Cardiac fibroblast (primary cell): ENCODE measurements at places on chromosomes 7 and 10.

- peak; percentile 70 for DNase-seq
Measured at GRCh38 chr10:69728335-69728870, 73.3 kb upstream of the COL13A1 start.

- peak; percentile 85 for DNase-seq
Measured at GRCh38 chr10:58818900-58819299, 306.2 kb downstream of the BICC1 start.

GRCh38 chr10:68208424-68209042, 23.4 kb downstream of the ATOH7 start:
- DNase-seq, result peak; percentile 85

GRCh38 chr7:113875224-113875623, 43.6 kb downstream of the PPP1R3A start:
- no peak for DNase-seq

DNA sequence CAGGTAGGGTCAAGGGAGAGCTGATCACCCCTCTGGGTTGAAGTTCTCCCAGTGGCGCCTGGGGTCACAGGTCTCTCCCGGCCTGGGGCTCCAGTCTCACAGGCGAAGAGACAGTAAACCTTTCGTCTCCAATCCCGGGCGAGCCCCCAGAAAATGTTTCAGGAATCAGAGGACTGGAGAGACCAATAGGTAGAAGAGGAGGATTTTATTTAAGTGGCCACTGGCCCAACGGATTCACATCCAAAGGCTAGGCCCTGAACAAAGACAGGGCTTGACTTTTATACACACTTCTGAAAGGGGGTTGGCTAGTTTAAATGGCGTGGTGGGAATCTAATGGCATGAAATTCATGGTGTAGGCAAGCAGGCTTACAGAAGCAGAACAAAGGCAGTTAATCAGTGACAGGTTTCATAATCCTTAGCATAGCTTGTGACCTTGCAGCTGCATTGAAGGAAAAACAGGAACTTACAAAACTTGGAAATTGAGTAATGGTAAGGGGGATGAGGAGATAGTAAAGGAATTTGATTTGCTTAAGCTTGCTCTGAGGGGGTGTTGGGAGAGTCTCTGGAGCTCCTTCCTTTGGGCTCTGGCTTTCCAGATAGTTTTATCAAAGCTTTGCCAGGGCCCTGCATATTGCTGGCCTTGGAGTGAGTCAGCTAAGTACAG, 105.5 kb downstream of the TRIM24 start:
- peak; percentile 91 for DNase-seq

DNA sequence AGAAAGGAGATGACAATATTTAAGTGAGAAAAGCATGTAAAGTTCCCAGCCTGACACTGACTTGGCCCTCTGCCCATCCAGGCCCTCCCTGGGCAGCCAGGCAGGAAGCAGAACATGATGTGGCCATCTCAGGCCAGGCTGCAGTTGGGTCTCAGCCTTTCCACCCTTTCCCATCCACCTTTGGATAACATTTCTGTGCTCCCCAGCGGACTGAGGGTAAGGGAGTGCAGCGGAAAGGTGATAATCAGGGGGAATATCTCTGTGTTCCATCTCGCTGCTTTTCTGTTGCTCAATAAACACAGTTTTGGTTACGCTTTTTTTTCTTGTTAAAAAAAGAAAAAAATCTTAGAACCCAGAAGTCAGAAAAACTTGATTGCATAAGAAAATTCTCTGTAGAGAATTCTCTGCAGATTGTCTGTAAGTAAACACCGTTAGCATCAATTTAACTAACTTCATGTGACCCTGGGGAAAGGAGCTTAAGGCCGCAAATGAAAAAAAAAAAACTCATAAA, 37.2 kb upstream of the TARP start:
- DNase-seq, result peak; percentile 44

GRCh38 chr7:112286250-112287086, 80.0 kb downstream of the ZNF277 start:
- DNase-seq, result peak; percentile 14

- DNase-seq, result no peak
Measured at GRCh38 chr7:123601530-123601929, at the start of gene ASB15. Gene ASB15, plus strand, starts transcription at chr7:123601821. Its CDS starts 12,682 bp downstream, at chr7:123614503.

GRCh38 chr10:36188080-36188453, 546.0 kb upstream of the FZD8 start:
- peak; percentile 37 for DNase-seq

- DNase-seq, result no peak
Measured at GRCh38 chr10:102613286-102613685, 31.0 kb upstream of the TRIM8 start.

DNA sequence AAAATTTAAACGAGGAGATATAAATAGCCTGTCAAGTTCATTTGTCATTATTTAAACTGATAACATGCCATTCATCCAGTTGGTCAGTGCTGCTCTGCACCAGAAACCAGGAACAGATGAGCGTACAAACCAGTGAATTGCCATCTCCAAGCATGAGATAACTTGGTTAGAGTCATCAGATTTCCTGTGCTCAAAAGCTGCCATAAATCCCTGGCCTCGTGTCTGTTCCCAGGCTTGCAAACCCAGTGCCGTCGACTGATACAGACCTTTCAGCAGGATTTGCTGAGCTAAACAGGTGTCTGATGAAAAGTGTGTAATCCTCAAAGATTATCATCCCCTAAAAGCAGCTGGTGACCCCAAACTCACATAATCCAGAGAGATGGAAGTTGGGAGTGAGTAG, 96.0 kb upstream of the SAMD8 start:
- DNase-seq, result no peak

GRCh38 chr7:69272101-69272500, 326.2 kb upstream of the AUTS2 start:
- no peak for DNase-seq

DNA sequence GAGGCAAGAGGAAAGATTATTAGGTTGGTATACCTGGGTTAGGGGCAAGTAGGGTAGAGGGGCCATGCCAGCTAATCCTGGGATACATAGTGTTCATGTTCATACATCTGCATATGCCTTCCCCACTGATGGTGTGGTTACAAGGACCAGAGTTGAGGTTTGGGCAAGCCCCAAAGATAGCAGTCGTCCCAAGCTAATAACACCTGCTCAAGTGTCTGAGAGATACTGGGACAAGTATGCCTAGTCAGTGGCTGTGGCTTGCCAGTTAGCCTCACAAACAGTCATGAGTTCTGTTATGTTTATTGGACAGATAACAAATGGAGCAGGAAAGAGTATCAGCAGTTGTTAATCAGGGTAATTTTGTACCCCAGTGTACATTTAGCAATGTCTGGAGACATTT, 139.6 kb downstream of the ADAM22 start:
- no peak for DNase-seq

GRCh38 chr7:80002865-80003264, 131.8 kb upstream of the GNAI1 start:
- DNase-seq, result no peak

GRCh38 chr7:108097703-108098102, 32.5 kb downstream of the LAMB4 start:
- peak; percentile 60 for DNase-seq

- peak; percentile 60 for DNase-seq
Measured at GRCh38 chr7:158820656-158821055, 8.7 kb downstream of the ESYT2 start.

DNA sequence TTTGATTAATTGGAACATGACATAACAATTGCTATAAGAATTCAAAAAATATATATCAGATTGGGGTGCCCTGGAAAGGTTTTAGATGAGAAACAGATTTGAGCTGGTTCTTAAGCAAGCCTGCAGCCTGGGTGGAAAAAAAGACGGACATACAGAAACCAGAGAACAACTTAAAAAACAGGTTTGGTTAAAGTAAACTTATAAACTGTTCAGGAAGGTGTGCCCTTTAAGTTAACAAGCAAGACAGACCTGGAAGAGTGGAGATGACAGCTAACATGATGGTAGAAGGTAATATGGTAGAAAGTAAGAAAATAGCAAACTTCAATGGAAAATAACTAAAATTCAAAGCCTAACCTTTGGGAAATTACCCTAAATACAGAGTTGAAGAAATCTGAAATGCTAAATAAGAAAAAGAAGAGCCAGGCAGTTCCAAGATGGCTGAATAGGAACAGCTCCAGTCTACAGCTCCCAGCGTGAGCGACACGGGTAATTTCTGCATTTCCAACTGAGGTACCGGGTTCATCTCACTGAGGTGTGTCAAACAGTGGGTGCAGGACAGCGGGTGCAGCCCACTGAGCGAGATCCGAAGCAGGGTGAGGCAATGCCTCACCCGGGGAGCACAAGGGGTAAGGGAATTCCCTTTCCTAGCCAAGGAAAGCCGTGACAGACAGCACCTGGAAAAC, 52.2 kb downstream of the CADPS2 start:
- DNase-seq, result no peak

DNA sequence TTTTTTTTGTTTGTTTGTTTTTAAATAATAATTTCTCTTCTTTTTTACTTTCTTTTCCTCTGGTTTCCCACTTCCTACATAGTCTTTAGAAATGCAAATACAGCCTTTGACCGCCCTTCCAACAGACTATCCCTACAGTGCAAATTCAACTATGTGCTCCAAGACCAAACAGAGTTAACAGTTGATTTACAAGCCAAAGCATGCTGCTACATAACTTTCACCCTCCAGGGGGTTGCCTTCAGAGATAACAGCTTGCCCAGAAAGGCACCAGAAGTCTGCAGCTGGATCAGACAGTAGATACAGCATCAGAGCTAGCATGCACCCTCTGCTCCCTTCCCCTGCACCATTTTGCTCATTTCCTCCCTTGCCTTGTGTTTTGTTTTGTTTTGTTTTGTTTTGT, 539.0 kb downstream of the ZWINT start:
- DNase-seq, result no peak

- peak; percentile 63 for DNase-seq
Measured at GRCh38 chr7:112937651-112938415, 147.6 kb upstream of the TMEM168 start.

DNA sequence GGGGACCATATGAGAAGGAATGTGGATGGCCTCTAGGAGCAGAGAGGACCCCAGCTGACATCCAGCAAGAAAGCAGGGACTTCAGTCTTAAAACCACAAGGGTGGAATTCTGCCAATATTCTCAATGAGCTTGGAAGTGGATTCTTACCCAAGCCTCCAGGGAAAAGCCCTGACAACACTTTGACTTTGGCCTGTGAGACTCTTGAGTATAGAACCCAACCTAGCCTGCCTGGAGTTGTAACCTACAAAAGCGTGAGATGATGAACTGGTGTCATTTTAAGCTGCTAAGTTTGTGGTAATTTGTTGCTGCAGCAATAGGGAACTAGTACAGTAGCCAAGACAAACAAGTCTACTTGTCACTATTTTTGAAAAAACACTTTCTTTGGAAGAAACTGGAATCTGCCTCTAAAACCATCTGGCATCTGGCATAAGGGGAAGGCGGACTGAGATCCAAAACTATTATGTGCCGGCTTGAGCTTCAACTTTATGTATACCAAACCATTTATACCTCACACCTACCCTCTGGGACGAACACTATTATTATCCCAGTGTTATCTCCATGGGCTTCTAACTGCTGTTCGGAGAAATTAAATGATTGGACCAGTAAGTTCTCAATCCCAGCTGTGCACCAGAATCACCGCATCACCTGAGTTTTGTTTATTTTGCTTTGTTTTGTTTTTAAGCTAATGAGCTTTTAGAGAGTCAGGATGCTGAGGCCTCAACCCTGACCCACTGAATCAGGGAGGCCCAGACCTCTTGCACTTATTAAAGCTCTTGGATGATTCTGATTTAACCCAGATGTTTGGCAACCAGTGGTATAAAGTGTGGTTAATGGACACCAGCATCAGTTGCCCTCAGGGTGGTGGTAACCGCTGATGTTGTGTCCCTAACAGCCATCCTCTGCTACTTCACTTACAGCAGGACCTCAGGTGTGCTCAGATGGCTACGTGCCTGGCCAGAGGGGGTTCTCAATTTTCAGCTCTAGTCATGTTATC, 83.0 kb downstream of the C1GALT1 start:
- DNase-seq, result peak; percentile 59

DNA sequence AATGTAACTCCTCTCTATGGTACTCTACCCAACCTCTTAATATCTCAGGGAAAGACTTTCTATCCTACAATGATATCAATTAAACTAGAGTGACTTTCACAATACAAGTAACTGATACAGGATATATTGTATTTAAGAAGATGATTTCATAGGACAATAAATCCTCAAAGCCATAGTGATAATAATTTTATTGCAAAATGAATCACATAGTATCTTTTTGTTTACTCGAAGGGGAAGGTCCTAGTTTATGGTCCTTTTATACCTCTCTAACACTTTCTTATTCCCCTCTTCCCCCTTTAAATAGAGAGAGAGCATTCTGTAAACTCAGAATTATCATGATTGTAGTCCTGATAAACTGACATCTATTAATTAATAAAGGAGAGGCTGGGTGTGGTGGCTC, 56.4 kb downstream of the TMEM106B start:
- no peak for DNase-seq

DNA sequence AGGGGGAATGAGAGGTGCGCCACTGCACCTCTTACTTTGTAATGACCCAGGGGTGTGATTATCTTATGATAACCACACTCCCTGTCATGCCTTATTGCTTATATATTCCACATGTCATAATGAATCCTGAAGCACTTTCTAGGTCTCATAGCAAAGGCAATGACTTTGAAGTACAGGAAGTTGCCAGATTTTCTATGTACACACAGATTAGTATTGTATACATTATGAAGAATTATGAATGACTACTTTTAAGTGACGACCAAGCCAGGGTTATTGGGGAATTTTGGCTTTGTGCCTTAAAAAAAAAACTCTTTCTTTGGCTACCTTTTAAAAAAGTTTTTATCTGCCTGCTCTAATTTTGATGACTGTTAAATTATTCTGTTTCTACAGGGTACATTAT, 269.6 kb downstream of the MDFIC start:
- DNase-seq, result no peak

DNA sequence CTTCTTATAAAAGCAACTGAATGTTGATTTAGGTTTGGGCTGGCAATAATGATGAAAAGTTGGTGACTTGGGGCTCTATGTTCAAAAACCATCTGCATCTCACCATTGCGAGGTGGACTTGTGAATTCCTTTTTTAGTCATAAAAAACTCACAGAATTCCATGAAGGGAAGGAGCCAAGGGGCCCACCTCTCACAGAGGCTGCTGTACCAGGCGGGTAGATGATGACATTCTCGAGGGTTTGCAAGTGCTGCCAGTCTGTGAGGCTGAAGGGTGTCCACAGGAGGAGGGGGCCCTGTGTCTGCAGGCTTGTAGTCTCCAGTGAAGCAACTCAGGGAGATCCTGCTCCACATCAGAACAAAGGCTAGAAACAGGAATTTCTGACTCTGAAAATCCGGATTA, 195.5 kb upstream of the ZNF32 start:
- no peak for DNase-seq

GRCh38 chr7:145633513-145633912, 483.1 kb upstream of the CNTNAP2 start:
- no peak for DNase-seq

DNA sequence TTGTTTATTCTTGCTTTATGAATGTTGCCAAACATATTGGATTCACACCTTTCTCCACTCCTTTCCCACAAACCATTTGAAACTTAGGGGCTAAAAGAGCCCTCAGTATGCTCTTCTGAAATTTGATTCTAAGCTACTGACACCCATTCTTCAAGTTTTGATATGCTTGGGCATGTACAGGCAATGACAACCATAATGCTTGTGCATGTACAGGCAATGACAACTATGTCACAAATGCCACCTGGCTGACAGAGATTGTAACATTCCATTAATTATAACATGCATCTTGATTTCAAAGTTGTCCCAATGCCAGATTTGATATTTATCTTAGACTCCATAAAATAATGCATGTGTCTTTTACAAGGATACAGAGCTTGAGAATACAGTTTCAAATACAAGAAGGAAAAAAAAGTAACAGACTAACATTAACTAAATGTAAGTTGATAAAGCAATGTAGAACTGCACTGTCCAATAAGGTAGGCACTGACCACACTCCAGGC, 17.5 kb upstream of the CDK1 start:
- DNase-seq, result no peak
